ENCODE measurements at places on chromosomes 4 and X.

DNA sequence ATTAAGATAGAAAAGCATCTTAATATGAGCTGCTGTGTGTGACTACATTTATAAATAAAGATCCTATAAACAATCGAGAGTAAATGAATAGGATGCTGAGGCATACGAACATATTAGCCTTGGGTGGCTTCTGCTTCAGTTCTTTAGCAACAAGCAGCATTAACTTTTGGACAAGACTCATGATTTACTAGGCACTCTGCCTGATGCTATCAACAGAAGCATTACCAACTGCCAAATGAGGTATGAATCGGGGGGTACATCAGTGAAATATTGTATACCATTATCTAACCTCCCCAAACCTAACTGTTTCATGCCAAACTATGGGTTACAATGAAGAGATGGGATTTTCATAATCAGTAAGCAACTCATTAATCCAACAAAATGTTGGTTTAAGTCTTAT is 113.1 kb downstream of the RAB28 start:
- DNase-seq: no peak

GRCh38 chr4:67573193-67573592 is 14.7 kb downstream of the STAP1 start:
- no peak for DNase-seq

GRCh38 chrX:151966236-151966635 is 8.2 kb downstream of the GABRE start:
- no peak for DNase-seq

DNA sequence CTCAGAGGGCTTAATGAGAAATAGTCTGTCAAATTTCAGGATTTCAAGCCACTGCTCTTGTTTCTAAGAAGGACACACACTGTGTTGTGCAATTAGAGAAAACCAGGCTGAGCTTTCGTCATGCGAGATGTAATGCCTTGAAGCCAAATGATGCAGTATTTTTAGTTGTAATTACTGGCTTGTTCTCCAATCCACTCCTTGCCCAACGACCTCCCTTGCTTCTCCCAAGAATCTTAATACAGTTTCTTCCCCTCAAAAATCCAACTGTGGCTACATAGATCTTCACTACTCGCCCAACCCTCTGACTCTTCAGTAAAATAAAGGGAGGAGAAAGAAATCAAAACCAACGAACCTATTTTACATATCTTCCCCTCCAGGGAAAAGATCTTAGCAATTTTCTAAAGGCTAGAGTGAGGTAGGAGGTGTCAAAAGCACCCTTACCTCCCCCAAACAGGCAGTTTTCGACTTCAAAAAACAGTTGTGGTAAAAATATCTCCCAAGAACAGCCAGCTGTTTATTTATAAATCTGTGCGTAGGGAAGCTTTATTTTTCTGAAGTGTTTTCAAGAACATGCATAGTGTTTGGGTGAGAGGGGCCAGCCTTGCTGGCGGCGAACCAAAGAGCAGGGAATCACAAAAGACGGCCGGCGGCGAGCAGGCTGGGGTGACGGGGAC is 68.7 kb downstream of the MGST2 start:
- DNase-seq: no peak

DNA sequence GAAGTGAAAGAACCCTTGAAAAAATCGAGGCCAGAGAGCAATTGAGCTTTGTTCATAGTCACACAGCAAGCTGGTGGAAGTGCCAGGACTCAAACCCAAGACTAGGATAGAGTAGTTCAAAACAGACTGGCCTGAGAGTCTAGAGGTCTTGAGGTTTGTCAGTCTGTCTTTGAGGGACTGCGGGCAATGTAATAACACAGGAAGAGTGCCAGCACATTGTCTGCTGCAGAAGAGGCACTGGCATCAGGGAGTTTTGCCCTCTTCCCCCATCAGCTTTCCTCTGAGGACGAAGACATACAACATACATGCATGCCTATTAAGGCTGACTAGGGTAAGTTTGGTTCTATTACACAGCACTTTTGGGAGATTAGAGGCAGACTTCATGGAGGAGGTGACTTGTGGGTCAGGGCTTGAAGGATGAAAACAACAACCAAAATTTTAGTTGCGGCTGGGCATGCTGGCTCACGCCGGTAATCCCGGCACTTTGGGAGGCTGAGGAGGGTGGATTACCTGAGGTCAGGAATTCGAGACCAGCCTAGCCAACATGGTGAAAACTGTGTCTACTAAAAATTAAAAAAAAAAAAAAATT is 64.1 kb upstream of the LAS1L start:
- DNase-seq: peak; percentile 35

DNA sequence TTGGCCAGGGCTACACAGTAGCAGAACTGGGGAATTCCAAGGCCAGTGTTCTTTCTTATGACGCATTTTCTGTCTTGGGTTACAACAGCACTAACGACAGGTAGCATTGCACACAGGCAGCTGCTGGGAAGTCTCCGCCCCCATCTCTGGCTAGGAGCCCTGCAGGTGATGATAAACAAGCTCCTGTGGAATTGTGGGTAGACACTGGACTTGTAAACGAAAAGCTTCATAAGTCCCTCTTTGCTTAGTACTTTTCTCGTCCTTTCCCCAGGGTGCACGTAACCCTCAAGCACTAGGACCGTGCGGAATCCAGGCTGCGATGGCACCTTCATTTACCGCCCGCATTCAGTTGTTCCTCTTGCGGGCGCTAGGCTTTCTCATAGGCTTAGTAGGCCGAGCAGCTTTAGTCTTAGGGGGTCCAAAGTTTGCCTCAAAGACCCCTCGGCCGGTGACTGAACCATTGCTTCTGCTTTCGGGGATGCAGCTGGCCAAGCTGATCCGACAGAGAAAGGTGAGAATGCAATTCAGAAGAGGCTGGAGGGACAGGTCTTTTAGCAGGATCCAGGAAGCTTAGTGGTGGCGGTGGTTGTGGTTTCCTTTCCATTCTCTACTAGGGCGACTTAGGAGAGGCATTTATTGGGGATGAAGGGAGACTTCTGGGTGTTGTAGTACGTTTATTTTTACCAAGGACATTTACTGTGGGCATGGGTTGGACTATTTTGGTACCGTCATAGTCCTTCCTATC is at the start of gene FAAH2:
FAAH2 (plus strand) TSS at position 200 of the 745 bp plus-strand sequence; CDS start at position 320, 120 bp downstream.
- DNase-seq: peak; percentile 85

DNA sequence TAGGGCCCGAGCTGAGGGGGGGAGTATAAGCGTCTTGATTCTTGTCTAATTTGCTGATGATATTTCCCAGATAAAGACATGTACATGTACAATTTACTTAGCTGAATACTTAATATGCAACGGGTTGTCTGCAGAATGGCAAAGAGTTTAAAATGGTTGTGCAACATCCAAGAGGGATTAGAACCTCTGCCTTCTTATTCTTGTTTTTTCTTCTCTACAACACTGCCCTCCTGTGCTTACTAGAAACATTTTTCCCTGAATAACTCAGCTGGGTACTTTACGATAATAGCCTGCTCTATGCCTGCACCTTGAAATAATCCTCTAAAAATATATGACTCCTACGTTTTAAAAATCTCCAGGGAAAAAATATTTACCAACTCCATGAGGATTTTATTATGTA is 41.8 kb downstream of the INTS12 start:
- no peak for DNase-seq

DNA sequence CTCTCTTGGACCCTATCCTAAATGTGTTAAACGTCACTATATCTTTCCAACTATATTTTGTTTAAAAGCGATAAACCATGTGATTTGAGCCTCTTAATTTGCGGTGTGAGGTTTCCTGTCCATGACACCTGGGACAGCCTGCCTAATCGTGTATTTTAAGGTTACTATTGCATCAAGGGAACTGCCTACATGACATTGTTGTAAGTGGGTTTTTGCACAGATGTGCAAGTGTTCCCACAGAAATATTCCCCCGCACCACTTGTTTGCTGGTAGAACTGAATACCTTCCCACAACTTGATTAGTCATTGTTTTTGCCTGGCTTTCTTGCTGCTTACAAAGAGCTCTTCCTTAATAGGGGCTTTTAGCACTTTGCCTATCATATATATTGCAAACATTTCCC is 5.1 kb upstream of the FAM184B start:
- DNase-seq: no peak
